Activated gamma-delta T cell treated with Interleukin-2 at 50 U/mL for 16 hours (primary cell): ENCODE measurements at places on chromosomes 1 and 21.

- DNase-seq, result no peak
Measured at GRCh38 chr1:161940866-161941591, 82.6 kb downstream of the OLFML2B start.

GRCh38 chr1:202643397-202644218, 66.6 kb downstream of the SYT2 start:
- no peak for DNase-seq

DNA sequence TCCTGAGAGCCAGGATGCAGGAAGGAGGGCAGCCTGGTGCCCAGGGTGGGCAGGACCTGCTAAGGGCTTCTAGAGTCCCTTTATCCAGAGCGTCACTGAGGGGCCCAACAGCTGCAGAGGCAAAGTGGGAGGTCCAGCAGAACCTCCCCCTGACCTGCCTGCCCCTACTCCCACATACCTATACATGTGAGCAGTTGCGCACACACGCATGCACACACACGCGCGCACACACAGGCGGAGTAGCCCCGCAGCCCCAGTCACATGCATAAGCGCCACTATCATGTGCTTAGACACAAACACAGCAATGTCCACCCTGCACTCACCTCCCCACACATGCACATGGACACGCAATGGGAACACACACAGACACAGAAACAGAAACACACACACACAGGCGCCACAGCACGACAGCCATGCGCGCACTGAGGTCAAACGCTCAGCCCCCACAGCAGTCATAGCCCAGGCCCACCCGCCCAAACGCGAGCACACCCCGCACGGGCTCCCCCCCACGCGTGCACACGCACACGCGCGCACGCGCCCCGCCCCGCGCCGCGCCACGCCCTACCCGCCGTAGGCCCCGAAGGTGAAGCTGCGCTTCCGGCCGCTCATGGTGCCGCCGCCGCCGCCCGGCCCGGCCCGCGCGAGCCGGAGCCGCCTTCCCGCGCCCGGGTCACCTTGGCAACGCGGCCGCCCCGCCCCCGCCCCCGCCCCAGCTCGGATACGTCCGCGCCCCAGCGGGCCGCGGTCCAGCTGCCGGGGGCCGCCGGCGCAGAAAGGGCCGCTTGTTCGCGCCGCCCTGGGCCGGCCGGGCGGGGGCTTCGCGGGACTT, 17.7 kb downstream of the RAP1GAP start:
- peak; percentile 29 for DNase-seq

DNA sequence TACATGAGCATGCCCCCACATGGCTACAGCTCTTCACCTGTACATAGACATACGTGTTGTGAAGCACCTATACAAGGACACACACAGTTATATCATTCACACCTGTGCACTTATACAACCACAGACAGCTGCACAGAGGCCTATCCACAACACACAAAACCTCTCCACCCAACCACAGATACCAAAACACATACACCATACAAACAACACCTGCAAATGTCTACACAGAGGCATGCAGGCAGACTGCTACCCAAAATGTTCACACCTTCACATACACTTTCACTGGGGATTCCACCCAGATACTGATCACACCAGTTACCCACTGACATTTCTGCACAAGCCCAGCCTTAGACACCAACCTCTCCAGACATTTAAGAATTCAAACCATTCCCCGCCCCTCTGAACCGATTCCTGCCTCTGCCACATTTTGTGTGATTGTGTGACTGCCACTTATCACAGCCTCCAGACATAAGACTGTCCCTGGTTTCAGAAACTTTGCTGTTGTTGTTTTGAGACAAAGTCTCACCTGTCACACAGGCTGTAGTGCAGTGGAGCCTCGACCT, 2.0 kb downstream of the C1orf232 start:
- DNase-seq, result no peak

DNA sequence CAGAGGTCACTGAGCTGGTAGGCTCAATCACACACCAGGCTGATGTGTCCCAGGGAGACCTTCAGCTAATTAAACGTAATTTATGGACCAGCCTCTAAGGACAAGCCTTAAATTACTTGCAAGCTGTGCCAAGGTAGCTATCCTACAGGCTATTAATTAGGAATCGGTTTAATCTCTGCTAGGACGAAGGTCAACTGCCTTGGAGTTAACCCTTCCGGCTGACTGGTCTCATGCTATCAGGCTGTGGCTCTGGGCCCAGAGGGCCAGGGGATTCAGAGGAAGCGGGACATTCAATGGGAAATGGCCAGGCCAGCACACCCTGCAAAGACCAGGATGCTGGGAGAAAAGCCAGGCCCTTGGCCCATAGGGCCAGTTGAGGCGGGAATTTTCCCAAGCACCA, 19.0 kb downstream of the DHRS3 start:
- no peak for DNase-seq

DNA sequence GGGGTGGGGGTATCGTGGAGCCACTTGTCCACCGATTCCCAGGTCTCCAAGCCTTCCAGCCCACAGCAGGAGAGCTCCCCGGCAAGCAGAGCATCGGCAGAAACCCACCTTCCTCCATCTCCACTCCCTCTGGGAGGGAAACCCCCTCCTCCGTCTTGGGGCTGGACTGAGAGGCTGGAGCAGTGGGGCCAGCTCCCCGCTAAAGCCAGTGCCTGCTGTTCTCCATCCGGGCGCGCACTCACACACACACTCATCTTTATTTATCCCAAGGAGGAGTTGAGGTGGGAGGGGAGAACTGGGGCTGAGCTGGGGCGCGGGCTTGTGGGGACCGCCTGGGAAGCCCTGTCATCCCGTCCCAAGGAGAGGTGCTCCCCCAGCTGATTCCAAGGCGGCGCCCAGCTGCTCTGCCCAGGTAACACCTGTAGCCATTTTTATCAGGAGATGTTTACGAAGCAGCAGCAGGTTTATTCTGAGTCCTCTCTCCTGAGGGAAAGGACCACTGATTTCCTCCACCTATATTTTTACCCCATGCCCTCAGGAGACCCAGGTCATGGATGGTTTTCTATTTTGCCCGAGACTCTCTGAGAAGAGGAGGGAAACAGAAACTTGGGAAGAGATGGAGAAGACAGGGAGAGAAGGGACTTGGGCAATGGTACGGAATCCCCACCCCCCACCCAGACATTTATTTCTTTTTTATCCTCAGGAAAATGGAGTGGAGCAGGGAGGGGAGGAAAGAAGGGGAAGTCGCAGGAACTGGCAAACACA, 2.1 kb downstream of the KCNN3 start:
- DNase-seq, result no peak

- no peak for DNase-seq
Measured at GRCh38 chr1:183576537-183576936, 13.7 kb downstream of the NCF2 start.

DNA sequence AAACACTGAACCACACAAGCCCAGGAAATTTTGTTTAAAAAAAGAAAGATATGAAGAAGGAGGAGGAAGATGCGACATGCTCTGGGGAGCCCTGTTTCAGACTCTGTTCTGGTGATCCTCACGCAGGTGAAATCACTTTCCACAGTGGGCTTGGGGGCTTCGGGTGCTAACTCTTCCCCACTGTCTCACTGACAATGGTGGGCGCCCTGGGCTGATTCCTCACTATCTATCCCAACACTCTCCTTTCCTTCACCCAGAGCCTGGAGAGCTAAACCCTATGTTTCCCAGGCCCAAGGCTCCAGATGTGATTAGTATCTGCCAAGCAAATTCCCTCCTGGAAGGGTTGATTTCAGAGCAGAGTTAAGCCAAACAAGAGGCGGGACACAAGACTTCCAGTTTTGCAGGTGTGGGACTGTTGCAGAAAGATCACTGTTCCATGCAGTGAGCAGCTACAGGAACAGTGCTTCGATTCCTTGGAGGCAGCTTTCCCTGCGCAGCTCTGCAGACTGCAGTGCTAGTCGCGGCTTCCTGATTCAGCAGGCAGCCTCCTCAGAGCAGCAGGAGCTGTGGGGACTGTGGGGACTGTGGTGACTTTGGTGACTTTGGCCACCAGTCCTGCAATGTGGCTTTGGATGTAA, 168.3 kb downstream of the RHOU start:
- DNase-seq, result no peak

- no peak for DNase-seq
Measured at GRCh38 chr1:15796086-15796462, 11.4 kb downstream of the UQCRHL start.

GRCh38 chr1:12302798-12303447, 73.1 kb downstream of the VPS13D start:
- DNase-seq, result no peak

DNA sequence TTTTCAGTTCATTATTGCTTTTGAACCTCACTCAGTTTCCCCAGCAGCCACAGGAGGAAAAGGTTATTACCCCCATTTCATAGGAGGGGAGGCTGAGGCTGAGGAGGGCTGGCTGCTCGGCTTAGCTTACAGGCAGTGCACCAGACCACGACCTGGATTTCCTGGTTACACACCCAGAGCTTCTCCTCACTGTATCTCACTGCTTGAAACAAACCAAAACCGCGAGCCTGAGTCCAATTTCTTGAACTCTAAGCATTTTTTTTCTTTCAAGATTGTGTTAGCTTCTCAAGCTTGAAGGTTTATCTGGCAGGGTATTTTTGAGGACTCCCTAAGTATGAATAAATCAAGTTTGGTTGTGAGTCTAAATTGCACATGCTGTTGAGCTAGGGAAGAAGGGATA, 188.9 kb upstream of the EDN2 start:
- DNase-seq, result peak; percentile 52

DNA sequence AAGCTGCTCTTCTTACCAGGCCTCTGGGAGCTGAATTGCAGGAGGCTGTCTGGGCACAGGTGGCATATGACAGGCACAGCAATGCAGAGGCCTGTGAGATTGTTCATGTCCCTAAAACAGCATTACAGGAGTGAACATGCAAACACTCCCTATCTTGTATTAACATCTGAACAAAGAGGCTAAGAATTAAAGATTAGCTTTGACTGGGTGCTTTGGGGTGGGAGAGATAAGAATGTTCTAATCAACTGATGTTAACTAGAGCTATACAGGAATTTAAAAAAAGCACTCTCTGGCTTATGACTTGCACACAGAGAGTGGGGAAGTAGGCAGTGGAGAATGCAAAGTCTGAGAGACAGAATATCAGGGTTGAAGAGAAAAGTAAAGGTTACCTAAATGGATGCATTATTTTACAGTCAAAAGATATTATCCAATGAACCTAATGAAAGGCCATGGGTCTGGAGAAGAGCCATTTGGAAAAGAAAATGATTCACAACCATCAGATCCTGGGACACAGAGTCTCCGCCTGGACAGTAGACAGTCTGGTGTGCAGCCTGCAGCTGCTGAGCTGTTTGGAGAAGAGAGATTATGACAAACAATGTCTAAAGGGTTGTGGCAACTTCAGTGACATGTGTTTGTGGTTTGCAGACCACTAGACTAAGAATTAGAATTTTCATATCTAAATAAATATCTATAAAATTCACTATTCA, 20.2 kb downstream of the DPT start:
- no peak for DNase-seq

DNA sequence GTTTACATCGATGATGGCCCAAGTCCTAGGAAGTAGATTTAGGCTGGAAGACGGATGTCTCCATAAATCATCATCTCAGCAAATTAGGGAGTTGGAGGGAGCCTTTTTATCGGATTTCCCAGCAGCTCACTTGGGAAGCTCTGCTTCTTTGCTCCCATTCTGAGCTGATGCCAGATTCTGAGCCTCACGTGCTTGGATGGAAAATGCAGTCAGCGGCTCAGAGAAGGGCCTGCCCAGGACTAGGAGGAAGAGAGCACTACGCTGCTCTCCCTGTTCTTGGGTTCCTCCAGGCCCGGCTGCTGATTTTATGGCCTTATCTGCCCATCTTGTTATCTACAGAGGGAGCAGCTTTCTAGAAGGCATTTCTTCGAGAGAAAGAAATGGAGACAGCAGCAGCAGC, 42.0 kb downstream of the UBIAD1 start:
- no peak for DNase-seq

- no peak for DNase-seq
Measured at GRCh38 chr1:237287876-237288521, 246.0 kb downstream of the RYR2 start.

- DNase-seq, result no peak
Measured at GRCh38 chr1:93579891-93580290, 101.7 kb downstream of the BCAR3 start.

DNA sequence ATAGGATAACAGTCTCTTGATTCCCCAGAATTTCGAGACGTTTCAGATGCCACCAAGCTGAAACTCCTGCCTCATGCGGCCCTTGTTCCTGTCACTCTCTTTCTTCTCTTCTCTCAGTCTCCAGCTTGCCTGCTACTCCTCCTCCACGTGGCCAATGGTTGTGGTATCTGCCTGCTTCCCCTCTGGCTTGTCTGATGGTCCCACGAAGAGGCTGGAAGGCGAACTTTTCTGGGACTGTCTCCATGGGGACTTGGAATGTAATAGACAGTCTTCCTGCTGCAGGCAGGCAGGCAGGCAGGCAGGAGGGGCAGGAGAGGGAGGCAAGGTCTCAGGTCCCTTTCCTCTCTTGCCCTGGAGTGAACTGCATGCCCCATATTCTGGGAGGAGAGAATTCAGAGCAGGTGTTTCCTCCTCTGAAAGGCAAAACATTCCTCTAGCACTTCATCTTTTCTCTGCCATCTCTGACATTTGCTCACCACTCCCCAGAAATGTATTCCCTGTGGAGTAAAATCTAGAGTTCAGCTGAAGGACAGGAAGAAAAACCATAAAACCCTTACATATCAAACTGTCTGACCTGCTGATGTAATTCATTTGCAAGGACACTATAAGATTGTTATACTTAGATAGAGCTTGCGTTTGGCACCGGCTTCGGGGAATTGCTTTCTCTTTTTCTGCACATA, 64.1 kb upstream of the GNG12 start:
- no peak for DNase-seq

GRCh38 chr1:27868556-27868931, 3.8 kb upstream of the THEMIS2 start:
- no peak for DNase-seq

GRCh38 chr1:185473186-185473585, 156.1 kb upstream of the IVNS1ABP start:
- DNase-seq, result no peak

DNA sequence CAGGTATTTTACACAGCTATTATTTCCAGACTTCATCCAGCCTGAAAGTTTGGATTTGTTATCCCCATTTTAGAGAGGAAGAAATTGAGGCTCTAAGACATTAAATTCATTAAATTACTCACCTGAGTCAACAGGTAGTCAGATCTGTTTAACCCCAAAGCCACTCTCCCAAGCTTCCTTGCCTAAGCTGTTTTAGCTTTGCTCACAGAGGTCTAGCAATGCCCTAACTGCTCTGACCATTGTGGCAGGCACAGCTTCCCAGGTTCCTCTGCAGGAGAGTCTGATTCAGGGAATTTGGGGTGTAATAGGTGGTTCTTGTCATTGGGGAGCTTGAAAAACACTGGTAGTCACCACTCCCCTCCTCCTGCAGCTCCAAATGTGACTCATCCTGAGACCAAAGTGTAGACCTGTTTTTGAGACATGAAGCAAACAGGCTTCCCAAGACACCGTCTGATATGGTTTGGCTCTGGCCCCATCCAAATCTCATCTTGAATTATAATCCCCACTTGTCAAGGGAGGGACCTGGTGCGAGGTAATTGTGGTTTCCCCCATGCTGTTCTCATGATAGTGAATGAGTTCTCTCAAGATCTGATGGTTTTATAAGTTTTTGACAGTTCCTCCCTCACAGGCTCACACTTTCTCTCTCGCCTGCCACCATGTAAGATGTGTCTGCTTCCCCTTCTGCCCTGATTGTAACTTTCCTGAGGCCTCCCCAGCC, 142.8 kb upstream of the DNAH14 start:
- DNase-seq, result no peak

- no peak for DNase-seq
Measured at GRCh38 chr1:99326215-99326949, 62.1 kb downstream of the PLPPR4 start.
